ENCODE measurements at places on chromosomes 6 and 20.

GRCh38 chr6:39369987-39370386, 47.5 kb upstream of the KCNK16 start:
- no peak for DNase-seq

- no peak for DNase-seq
Observed at GRCh38 chr6:128600397-128600951, 80.1 kb upstream of the PTPRK start.

GRCh38 chr20:58449681-58450221, 60.7 kb downstream of the VAPB start:
- no peak for DNase-seq

GRCh38 chr6:154245506-154245905, 111.1 kb downstream of the IPCEF1 start:
- DNase-seq: no peak

DNA sequence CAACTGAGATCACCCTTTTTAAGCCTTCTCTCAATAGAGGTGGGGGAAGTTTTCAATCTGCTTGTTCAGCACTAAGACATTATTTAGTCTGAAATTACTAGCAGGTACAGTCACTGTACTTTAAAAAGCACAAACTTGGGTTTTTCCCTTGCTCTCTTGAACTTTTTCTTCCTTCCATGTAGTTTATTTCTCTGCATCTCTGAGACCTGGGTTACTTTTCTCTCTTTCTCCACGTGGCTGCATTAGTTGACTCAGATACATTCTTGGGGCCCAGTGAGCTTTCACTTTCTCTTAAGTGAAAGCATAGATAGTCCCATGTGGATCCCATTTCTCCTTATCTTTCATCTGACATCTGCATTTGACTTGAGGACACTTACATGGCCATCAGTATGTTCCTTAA, 433.9 kb upstream of the MAP3K7 start:
- DNase-seq: no peak

DNA sequence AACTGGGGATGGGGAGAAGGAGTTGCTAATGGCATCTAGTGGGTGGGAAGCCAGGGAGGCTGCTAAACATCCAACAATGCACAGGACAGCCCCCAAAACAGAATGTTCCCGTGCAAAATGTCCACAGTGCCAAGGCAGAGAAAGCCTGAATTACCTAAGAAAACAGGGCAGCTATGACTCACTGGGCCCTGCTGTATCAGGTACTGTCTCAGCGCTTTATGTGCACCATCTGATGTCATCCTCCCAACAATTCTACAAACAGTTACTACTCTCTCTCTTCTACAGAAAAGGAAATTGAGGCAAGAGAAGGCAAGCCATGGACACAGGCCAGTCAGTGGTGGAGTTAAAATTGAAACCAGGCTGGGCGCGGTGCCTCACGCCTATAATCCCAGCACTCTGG, 3.1 kb downstream of the YTHDF1 start:
- DNase-seq: no peak

DNA sequence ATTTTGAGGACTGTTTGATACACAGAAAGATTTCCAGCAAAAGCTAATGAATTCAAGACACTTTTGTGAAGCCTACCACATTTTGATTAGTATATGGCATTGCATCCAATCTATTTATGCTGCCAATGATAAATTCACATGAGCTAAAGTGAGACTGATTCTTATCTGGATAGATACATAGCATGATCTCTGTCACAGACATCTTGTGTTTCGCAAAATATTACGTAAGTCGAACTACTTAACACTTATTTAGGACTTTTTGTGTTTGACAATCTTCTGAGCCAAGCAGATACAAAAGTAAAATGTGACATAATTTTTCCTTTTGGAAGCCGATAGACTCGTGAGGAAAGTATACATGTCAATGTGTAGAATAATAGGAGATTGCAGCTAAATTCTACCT, 251.6 kb downstream of the HACE1 start:
- no peak for DNase-seq

GRCh38 chr6:139184047-139184446, 49.2 kb downstream of the HECA start:
- no peak for DNase-seq

DNA sequence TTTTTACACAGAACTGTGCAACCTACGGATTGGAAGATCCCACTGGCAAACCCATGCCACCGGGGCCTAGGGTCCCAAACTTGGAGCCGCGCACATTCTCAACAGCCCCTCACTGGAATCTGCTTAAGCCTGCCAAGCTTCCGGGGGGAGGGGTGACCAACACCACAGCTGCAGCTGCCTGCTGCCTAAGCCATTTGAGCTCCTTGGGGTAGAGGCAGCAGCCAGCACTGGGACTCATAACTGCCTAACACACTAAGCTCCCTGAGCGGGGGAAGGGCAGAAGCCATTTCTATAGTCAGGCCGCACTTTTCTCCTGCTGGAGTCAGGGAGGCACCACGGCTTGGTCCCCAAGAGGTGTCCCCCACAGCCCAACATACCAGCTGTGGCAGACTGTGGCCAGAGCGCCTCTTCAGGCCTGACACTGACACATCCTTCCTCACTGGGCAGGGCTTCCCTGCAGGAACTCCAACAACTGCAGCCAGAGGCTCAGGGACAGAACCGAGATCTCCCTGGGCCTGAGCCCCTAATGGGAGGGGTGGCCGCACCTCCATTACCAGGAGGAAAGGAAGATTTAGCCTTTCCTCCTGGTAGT, 270.3 kb upstream of the ECI2 start:
- DNase-seq: no peak

All from Caco-2 (cell line).